Left hindlimb (tissue), 1 donor: ENCODE measurements at places on chromosomes 4 and X.

- DNase-seq: no peak
Measured at GRCh38 chrX:5122181-5122678, 1106.4 kb downstream of the NLGN4X start.

- DNase-seq: no peak
Measured at GRCh38 chr4:6808259-6808658, 25.7 kb downstream of the KIAA0232 start.

DNA sequence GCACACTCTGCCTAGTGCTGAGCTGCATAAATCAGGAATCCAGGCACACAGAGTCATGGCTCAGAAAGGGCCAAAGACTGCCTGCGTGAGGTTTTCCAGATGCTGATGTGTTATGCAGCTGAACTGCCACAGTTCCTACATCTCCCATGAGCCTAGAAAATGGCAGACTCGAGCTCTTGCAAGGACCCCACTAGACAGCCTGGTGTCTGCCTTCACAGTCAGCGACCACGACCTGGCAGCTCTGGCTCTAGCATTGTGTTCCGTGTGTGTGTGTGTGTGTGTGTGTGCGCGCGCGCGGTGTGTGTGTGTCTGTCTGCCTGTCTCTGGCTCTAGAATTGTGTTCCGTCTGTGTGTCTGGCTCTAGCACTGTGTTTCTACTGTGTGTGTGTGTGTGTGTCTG, 203.6 kb upstream of the AGTR2 start:
- no peak for DNase-seq

- no peak for DNase-seq
Measured at GRCh38 chrX:143674926-143675325, 39.0 kb upstream of the SLITRK4 start.

DNA sequence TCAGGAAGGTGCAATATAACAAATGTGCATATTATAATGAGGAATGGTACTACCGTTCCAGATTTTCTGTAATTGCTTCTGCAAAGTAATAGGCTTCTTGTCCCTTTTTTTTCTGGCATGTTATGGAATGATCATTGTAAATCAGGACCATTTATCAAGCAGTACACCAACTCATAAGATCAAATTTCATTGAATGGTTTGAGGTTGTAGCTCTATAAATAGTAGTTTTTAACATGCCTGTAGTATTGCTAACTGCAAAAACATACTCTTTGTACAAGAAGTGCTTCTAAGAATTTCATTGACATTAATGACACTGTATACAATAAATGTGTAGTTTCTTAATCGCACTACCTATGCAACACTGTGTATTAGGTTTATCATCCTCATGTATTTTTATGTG, 12.6 kb downstream of the IBSP start:
- no peak for DNase-seq

DNA sequence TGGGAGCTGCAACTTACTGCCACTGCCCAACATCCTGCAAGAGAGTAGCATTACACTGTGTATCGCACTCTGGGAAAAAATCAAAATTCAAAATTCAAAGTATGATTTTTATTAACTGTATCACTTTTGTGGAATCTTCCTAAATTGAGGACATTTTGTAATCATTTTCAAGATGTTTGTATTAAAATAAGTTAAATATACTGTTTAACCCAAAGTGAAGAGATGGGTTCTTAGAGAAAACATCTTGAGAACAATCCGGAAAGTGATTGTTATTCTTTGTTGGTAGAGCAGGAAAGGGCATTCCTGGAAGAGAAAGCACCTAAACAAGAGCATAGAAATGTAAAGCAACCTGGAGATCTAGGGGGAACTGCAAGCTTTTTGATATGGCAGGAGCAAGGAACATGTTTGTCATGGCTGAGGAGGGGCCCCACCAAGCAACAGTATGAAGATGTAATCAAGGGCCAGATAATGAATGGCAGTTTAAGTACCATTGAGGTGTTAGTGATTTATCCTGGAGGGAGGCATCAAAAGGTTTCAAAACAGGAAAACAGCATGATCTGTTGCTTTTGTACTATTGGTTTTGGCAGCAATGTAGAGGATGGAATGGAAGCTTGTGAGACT, 14.1 kb upstream of the SEC24D start:
- no peak for DNase-seq

DNA sequence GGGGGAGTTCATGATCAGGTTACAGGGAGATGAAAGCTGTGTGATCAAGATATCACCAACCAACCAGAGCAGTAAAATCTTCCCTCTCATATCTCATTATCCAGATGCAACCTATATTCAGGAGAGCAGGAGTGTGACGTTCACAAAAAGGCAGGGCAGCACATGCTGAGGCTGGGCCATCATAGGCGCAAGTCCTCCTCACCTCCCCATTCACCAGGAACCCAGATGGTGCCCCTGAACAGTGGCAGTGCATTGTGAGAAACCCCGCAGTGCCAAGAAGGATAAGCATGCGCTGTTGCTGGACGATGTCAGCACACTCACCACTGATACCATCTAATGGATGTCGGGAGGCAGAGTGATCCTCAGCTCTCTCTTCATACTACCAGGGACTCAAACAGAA, 170.9 kb downstream of the COL25A1 start:
- no peak for DNase-seq

DNA sequence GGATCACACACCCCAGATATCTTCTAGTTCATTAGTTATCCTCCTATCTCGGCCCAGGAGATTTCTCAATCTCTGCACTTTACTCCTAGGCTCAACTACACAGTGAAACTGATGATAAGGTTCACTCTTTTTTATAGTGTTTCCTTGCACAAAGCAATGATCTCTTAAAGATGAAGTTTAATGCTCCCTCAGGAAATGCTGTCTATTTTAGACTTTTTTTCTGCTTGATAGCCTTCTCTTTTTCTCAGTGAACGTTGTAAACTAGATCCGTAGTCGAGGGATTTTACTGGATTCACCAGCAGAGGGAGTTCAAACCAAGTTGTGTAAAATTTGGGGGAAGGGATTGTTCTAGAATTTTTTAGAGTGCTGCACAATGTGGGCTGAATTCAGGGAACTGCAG, 269.6 kb downstream of the GBA3 start:
- no peak for DNase-seq

GRCh38 chrX:15988661-15989603, 134.3 kb upstream of the AP1S2 start:
- DNase-seq: no peak

GRCh38 chr4:87356832-87357526, 34.0 kb downstream of the HSD17B11 start:
- DNase-seq: no peak

DNA sequence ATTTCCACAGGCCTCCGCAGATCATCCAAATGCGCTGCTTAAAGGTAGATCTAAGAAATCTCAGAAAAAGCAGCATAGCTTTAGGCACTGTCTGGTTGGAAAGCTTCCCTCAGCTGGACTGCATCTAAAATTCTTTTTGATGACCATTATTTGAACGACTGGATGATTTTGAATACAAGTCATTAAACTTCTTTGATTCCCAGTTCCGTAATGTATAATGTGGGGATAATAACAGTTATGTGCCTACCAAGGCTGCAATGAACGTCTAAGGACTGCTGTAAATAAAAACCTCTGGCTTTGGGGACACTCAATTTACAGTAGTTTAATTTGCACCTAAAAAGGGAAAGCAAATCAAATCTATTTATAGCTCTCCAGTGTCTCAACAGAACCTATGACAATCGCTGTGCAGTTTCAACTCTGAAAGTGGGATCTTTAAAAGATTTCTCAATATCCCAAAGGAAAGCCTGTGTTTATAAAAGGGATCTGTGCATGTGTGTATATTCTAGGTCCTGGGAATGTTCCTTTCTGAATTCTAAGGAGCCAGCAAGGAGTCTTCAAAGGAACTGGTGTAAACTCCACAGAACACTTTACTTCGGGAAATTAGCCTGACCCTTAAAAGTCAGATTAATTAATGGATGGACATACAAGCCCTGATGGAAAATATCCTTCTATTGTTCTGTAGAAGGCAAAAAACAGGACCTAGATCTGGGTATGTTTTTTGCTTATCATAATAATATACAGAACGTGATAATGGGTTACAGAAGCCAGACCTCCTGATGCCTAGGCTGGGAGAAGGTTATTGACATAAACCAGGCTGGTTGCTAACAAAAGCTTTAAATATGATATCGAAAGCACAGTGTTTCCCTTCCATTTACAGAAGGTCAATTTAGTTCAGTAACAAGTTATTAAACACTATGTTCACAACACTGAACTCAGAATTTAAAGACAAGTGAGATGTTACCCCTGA, 53.4 kb downstream of the AFAP1 start:
- DNase-seq: no peak

- peak; percentile 44 for DNase-seq
Measured at GRCh38 chr4:186622788-186623464, 67.6 kb upstream of the MTNR1A start.

- DNase-seq: no peak
Measured at GRCh38 chrX:11423362-11423818, 130.2 kb downstream of the AMELX start.

DNA sequence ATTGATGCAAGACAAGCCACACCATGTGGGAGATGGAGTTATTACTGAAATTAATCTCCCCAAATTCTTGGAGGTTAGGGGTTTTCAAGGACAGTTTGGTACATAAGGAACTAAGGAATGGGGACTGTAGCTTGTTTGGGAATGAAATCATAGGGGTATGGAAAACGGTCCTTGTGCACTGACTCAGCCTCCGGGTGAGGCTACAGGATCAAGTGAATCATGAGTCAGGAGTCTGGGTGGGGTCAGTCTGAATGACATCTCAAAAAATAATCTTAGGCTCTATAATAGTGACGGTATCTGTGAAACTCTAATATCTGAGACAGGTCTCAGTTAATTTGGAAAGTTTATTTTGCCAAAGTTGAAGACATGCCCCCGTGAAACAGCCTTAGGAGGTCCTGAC, 128.5 kb upstream of the CYSLTR1 start:
- DNase-seq: no peak

DNA sequence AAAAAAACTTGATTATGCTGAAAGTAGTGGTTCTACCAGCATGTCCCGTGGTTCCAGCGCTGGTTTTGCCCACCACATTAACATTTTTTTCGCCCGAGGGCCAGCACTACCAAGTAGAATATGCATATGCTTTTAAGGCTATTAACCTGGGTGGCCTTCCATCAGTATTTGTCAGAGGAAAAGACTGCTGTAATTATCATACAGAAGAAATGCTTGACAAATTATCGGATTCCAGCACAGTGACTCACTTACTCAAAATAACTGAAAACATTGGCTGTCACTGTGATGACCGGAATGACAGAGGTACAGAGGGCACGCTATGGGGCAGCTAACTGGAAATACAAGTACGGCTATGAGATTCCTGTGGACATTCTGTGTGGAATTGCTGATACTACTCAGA, 34.6 kb downstream of the PRPS2 start:
- no peak for DNase-seq

- no peak for DNase-seq
Measured at GRCh38 chrX:39008549-39008948, 207.3 kb downstream of the MID1IP1 start.

DNA sequence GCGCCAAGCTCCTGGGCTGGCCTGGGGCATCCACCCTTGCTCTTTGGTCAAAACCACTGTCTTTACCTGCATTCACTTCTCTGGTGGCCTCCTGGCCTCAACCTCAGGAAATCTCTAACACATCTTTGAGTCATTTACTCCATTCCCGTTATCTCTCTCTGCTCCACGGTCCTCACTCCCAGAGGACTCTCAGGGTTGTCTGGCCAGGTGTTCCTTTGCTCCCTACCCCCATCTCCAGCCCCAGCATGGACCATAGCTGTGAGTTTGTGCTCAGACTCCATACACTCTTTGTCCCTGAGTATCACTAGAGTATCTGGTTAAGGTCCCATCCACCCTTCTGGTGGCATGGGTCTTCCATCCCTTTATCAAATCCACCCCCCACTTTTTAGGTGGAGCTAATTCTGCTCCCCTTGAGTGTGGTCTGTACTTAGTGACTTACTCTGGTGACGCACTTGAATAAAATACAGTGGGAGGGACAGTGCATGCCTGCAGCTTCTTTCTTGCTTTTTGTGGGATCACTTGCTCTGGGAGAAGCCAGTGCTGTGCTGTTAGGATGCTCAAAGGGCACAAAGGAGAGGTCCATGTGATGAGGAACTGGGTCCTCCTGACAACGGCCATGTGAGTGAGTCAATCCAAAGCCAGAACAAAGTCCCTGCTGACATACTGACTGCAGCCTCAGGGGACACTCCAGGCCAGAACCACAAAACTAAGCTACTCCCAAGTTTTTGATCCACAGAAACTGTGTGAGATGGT, 44.3 kb downstream of the IGFBP7 start:
- DNase-seq: no peak

DNA sequence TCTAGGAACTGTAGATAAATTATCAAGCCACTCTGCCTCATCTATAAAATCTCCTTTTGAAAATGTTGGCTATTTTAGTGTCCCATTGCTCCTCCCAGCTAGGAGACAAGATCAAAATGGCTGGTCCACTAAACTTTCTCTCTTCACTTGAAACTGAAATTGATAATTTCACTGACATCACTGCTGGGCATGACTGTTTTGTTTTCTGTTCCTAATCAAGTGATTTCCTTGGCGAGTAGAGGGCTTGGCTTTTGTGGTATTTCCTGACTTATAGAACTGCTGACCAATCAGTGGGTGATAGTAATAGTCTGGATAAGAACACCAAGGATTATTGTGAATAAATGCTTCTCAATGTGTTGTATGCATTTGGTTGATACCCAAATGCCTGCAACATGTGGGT, 2152.9 kb downstream of the ARAP2 start:
- DNase-seq: no peak

DNA sequence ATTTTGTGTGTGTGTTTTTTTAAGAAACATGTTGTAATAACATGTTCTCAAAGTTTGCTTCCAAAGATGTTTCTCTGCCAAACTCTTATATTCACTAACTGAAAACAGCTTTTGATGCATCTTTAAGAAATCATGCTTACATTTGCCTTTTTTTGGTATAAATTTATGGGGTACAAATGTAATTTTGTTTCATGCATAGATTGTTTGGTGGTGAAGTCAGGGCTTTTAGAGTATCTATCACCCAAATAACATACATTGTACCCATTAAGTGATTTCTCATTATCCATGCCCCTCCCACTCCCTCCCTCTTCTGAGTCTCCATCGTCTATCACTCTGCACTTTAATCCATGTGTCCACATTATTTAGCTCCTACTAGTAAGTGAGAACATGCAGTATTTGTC, 30.8 kb downstream of the SPINK2 start:
- no peak for DNase-seq

- peak; percentile 51 for DNase-seq
Measured at GRCh38 chr4:84319124-84319523, 180.0 kb downstream of the NKX6-1 start.

- no peak for DNase-seq
Measured at GRCh38 chrX:29071525-29072320, 484.5 kb downstream of the IL1RAPL1 start.

- no peak for DNase-seq
Measured at GRCh38 chr4:85488416-85488815, 13.5 kb downstream of the ARHGAP24 start.

DNA sequence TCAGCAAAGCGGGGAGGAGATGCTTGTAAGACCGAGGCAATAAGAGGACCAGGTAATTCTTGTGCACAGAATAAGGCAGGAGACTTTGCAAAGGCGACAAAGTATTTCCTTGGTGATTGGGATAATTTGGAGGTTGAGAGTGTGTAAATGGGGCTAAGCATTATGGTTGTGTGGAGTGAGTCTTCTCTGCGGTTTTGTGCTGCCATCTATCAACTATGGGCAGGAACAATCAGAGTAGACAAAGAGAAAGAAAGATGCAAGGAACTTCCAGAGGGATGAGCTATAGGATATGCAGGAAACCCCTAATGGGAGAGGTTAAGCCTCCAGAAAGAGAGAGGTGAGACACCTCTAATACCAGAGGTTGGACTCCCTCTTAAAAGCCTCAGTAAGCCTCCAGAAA, 339.8 kb downstream of the PAPSS1 start:
- DNase-seq: no peak
